NCI-H1930 (cell line): ENCODE measurements at places on chromosomes 4 and X.

- no peak for DNase-seq
Observed at GRCh38 chr4:16817286-16817685, 81.2 kb downstream of the LDB2 start.

GRCh38 chr4:109256818-109257217 lies 45.6 kb downstream of the COL25A1 start:
- DNase-seq, result no peak

GRCh38 chr4:113646442-113646822 lies 115.1 kb downstream of the CAMK2D start:
- DNase-seq, result no peak

DNA sequence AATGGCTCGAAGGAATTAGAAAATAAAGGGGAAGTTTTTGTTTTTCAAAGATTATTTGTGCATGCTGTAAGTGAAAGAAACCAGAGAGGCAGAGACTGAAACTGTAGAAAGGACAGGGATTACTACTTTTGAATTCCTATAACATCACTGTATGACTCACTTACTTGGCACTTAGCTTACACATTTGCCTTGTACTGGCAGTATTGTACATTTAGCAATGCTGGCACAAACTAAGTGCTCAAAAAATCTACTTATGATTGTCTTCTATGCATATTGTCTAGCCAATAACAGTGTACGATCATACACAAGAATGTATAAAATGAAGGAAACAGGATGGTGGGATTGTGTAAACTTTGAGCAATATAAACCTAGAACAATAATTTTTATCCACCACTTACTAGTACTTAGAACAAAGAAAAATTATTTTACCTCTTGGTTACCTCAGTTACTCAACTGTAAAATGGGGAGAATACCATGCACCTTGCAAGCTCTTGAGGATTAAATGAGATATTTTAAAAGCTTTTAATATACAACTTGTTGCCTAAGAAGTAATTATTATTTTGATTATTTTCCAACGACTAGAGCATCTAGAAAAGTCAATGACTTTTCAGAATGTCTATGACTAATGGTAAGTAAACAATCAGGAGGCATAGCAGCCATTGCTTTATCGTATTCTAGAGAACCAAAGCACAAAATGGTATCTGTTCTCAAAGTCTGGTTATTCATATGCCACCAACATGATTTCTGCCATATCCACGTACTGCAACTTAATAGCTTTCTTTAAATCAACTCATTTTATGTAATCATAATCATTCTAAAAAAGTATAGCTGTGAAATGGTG lies 4.7 kb downstream of the FAM120C start:
- no peak for DNase-seq

- DNase-seq, result no peak
Observed at GRCh38 chr4:155179216-155179615, 29.2 kb upstream of the NPY2R start.

GRCh38 chr4:148007314-148007760 lies 275.4 kb downstream of the ARHGAP10 start:
- DNase-seq, result no peak

- no peak for DNase-seq
Observed at GRCh38 chr4:114870987-114871386, 242.4 kb downstream of the NDST4 start.

DNA sequence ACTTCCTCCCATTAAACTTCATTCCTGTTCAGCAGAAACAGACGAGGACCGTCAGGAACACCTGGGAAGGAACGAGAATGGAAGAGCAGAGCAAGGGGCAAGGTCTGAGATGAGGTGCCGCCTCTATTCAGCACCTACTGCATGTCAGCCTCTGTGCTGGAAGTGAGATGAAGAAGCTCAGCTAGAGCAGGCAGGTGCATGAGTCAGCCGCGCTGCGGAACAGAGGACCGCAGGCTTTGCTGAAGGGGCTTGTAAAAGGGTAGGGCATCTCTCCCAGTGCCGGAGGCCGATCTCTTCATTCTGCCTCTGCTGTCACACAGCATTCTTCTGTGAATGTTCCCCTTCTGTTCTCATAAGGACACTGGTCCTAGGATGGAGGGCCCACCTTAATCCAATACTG lies 6.1 kb upstream of the ABLIM2 start:
- no peak for DNase-seq

- no peak for DNase-seq
Observed at GRCh38 chrX:127302841-127303240, 483.3 kb downstream of the PRR32 start.

DNA sequence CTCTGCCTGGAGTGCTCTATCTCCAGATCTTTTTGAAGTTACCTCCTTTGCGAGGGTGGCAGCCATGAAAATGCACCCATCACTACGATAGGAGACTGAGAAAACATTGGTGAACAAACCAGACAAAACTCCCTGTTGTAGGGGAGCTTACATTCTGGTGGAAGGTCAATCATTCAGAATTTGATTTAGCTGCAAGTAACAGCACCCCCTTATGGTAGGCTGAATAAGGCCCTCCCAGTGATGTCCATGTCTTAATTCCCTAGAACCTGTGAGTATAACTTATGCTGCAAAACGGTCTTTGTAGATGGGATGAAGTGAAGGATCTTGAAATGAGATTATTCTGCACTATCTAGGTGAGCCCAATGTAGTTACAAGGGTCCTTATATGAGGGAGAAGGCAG lies 5.6 kb upstream of the TEC start:
- DNase-seq, result no peak

DNA sequence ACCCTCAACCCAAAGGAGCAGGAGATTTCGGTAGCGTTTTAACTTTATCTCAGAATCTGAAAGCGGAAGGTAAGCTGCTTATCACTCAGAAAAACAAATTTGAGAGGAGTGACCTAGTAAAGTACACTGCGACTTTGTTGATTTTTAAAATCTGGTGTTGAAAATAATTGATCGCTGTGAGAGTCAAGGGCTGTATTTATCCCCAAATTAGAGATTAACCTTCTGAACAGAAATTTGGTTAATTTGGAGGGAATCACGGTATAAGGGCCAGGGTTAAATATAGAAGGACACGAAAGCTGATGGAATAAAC lies 212 bp downstream of the CLCN4 start:
- no peak for DNase-seq

GRCh38 chr4:89829470-89830138 lies 7.4 kb downstream of the SNCA start:
- no peak for DNase-seq

GRCh38 chr4:7051144-7051495 lies 7.9 kb downstream of the TADA2B start:
- DNase-seq, result no peak

GRCh38 chr4:175671491-175671934 lies 140.6 kb downstream of the GPM6A start:
- DNase-seq, result no peak

- DNase-seq, result no peak
Observed at GRCh38 chr4:22312113-22312512, 203.8 kb downstream of the ADGRA3 start.

GRCh38 chr4:30258949-30259348 lies 461.2 kb upstream of the PCDH7 start:
- DNase-seq, result no peak

DNA sequence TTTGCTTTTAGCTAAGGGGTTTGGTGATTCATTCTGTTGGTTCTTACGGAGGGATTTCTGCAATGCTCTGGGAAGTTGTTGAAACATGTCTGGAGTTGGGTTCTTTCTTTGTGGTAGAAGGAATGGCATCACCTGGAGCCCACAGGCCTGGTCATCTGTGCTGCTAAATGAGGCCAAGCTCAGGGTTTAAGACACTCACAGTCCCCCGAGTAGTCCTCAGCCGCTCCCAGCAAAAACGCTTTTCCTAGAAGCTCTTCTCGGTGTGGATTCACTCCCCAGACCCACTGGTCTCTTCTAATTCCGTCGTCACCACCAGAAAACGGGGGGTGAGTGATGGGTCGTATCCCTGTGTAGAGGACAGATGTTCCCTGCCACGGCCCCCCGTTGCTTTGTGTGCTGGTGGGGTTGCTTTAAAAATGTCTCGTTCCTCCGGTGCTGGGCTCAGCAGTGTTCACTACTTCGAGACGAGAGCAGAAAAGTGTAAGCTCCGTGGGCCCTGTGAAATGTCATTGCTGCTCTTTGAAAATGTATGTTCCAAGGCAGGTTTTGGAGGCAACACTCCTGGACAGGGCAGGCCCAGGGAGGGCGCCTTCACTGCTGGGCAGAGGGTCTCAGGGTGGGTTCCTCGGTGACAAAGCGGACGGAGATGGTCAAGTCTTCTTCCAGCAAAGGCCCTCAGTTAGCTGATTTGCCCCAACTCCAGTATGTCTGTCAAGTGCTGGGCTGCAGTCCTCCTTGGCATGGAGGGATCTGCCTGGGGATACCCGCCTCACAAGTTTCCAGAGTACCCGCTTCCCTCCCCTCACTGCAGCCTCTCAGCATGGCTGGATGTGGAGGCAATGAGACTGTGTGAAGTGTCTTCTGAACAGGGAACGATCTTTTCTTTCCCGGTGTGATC lies 37.3 kb downstream of the PSAPL1 start:
- no peak for DNase-seq

DNA sequence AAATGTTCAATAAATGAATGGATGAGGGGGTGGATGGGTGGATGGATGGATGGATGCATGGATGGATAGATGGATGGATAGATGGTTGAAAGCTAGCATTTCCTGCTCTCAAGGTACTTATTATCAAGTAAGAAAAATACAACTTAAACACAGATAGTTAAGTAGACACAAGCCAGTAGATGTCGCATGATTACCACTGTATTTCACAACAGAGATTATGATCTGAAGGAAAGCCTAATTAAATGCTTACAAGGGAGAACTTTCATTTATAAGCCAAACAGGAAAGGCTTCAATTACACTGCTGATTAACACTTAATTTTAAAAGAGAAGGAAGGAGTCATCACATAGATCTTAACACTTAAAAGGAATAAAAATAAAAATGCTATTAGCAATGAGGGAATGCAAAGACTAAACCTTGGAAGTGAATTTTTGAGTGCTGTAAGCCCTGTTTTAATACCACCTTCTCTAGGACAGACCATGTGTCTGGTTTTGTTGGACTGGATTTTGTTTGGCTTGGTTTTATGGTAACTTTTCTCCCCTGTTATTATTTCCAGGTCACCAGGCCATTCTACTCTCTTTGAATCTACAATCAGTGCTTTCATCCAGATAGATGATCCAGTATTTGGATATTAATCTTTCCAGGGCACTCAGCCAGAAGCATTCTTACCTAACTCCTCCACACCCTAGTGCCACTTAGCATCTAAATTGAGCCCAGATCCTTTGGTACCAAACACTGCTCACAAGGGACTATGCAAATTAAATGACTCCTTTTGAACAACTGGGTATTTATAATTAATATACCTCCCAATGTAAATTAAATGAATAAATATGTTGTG lies 75.5 kb upstream of the SLC39A8 start:
- DNase-seq, result no peak

DNA sequence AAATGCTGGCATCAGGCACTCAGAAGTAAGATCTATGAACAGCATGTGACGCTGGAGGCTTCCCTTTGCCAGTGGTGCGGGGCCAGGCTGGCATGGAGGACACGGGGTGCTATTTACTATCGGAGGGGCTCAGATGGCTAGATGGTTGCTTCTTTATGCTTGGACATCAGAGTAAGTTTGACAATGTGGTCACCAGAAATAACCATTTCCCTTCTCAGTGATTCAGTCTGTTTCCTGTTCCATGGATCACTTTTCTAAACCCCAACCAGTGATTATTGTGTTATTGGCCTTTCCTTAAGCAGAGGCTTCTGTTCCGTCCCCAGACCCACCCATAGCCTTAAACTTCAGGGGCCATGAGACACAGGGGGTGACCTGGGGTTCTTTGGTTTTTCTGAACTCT lies 55.4 kb upstream of the DHX15 start:
- DNase-seq, result no peak

DNA sequence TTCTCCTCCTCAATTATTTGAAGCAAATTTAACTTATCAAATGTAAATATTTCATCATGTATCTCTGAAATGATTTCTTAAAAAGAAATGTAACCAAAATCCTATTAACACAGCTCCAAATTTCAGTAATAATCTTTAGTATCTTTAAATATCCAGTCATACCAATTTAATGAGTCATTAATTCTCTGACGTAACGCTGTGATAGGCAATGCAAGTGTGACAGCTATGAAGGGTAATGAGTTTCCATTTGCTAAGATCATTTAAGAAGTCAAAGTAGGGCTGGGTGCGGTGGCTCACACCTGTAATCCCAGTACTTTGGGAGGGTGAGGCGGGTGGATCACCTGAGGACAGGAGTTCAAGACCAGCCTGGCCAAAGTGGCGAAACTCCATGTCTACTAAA lies 15.6 kb downstream of the RPS3A start:
- DNase-seq, result no peak

DNA sequence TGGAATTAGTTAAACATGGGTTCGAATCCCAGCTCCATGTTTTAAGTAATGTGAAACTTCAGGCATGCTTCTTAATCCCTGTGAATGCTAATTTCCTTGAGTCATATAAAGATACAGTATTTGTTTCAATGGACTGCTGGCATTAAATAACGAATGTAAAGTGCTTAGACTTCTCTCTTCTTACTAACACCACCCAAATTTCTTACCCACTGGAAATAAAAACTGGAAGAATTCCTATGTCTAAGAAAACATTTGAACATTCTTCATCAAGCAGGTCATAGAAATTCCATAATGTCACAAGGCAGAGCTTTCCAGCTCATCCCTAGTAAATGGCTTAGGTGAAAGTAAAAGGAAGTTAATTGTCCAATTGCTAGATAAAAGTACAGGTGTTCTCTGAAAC lies 172.5 kb downstream of the ANK2 start:
- DNase-seq, result no peak

DNA sequence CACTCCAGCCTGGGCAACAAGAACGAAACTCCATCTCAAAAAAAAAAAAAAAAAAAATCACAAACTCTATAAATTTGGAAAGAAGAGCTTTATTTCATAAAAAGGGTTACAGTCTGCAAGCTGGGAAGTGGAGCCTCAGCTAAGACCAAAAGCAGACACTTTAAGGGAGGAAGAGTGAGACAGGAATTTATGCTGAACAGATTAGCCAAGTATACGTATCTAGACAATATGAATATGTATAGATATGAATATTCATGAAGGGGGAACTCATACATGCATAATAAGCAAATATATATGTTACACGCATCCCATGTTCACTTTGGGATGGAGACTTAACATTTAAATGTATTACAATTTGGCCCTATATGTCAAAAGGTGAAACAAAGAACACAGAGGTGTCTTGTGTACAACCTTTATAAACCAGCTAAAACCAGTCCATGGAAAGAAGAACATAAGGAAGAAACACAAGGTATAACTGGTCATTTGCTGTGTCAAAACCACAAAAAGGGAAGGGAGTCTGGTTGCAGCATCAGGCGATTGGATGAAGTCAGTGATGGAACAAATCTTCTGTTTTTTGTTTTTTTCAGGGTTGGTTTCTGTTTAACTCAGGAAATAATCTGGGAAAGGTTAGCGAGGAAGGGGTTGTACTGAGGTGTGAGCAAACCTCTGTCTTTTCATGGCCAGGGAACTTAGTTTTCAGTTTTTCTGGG lies 130.0 kb upstream of the MAOA start:
- DNase-seq, result no peak
